SK-N-SH treated with all-trans-retinoic acid at 6 μM for 48 hours (cell line): ENCODE measurements at places on chromosomes 12 and 14.

DNA sequence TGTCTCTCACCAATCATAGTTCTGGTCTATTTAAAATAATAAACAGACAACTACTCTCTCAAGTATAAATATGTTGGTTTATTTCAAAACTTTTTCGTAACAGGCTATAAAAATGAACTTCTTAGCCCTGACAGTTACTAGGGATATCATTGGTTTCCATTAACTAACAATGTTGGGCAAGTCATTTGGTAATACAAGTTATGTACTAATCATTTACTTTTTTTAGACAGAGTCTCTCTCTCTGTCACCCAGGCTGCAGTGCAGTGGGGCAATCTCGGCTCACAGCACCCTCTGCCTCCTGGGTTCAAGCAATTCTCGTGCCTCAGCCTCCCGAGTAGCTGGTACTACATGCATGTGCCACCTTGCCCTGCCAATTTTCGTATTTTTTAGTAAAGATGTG lies 14.6 kb upstream of the KANSL2 start:
- no peak for ATAC-seq

- ATAC-seq = peak; percentile 89
These were observed 46.9 kb upstream of the IGF1 start for GRCh38 chr12:102527171-102527720.

GRCh38 chr12:89346741-89347324 lies 5.5 kb downstream of the DUSP6 start:
- peak; percentile 7 for ATAC-seq

DNA sequence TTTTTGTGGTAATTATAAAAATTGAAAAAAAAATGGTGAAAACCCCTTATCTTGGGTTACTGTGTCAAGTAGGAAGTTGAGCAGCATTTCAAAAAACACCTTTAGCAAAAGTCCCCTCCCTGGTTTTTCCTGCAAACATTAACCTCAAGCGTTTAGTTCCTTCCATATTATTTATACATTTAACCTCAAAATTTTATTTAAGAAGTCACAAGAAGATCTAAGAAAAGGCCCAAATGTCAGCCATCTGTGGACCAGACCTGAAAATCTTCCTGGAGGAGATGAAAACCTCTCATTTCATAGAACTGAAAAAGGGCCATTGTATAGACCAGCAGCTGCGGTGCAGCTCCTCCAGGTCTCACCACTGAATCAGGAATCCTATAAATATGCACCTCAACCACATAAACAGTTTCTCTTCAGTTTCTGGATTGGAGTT lies 40.4 kb upstream of the BTG1 start:
- no peak for ATAC-seq

DNA sequence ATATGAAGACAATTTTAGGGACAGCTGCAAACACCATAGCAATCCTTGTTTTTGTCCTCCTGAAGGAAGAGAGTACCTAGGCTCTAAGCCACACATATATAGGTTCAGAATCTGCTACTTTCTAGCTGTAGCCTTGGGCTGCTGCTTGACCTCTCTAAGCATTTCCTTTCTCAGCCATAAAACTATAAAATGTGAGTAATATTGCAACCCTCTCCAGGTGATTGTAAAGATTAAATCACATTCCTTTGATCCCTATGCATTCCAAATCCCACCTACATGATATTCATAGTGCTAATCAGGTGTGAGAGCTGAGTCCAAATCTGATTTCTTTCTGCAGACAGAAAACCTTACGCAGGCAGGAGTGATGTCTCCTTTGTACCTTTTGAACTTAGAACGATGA lies 913.5 kb downstream of the VRK1 start:
- ATAC-seq = no peak

DNA sequence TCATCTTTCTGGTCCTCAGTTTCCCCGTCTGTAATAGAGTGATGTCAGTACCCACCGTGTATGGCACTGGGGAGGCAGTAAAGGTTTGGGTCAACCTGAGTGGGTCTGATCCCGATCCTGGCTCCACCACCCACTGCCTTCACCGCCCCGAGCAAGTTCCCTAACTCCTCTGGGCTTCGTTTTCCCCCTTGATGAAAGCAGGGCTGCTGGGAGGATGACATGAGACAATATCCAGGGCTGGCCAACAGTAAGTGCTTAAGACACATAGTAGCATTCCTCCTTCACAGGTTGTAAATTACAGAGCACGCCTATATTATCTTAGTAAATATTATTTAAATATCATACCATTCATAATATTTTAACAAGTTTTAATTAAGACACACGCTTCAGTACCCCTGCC lies 595 bp downstream of the PLEK2 start:
- ATAC-seq = no peak

GRCh38 chr12:15536446-15536845 lies 214.1 kb downstream of the PTPRO start:
- no peak for ATAC-seq

DNA sequence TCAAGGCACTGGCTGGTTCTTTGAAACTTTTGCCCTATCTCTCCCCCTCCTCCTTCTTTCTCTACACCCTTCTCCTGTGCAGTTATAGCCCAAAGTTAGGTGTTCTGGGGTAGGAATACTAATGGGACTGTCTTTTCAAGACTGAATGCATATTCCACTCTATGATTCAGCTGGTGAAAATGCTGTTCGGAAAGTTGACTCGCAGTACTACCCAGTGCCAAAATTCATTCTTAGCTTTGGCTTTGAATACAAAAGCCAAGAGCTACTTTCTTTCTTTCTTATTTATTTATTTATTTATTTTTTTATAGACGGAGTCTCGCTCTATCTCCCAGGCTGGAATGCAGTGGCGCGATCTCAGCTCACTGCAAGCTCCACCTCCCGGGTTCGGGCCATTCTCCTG lies 249.2 kb downstream of the ETNK1 start:
- no peak for ATAC-seq

GRCh38 chr12:120183211-120183631 lies 11.3 kb downstream of the GCN1 start:
- ATAC-seq = peak; percentile 32

DNA sequence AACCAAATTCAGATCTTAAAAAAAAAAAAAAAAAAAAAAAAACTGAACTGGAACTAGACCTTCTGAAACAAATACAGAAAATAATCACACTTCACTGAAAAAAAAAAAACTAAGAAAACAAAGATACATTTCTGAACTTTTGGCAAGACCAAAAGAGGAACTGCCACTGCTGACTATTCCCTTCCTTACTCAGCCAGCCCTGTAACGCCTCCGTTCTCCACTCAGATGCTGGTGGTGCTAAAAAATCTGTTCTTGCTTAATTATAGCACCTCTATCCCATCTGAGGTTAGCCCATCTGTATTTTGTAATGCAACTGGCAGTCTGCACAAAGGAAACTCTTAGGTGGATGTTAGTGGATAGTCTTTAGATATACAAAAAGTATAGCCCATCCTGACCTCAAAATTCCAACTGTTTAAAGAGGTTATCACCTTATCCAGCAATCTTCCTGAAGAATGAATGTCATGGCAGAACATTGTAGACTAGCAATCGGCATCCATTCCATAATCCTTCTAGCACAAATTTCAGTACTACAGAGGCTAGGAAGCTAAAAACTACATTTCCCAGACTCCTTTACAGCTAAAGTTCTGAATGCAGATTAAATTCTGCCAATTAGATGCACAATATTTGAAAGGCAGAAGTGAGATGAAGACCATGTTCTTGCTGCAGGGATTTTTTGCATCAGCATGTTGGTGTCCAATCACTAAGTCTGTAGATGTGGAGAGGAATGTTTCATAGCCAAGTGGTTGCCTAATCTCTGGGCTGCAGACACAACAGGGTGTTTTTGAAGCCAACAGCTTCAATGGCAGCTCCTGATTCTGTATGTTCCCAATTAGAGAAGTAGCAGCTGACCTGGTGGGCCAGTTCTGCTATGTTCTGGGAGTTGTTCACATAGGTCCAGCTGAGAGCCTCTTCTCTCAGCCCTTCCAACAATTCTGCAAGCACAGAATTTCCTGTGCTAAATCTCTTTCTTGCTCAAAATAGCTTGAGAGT lies 5.7 kb downstream of the MAP3K9 start:
- no peak for ATAC-seq
